ENCODE measurements at places on chromosomes 7 and 10.

- no peak for DNase-seq
These were observed 10.5 kb downstream of the TMEM273 start for GRCh38 chr10:49177391-49178355.

- no peak for DNase-seq
These were observed 34.7 kb downstream of the GRIFIN start for GRCh38 chr7:2441430-2442058.

GRCh38 chr7:93559639-93560491, 14.7 kb downstream of the CALCR start:
- no peak for DNase-seq

DNA sequence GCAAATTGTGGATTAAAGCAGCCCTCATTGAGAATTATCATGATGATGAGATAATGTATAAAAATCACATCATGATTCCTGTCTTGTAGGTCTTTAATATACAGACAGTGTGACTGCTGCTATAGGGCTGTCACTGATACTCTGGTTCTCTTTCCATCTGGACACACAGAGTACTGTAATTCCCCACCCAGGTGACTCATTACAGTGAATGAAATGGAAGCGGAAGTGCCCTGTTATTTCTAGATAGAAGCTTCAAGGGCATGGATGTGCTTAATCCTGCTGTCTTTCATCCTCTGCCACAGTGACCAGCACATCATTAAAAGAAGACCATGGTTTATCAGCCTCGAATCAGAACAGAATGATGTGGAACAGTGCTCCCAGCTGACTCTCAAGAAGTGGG, 1234.0 kb downstream of the SORCS3 start:
- no peak for DNase-seq

DNA sequence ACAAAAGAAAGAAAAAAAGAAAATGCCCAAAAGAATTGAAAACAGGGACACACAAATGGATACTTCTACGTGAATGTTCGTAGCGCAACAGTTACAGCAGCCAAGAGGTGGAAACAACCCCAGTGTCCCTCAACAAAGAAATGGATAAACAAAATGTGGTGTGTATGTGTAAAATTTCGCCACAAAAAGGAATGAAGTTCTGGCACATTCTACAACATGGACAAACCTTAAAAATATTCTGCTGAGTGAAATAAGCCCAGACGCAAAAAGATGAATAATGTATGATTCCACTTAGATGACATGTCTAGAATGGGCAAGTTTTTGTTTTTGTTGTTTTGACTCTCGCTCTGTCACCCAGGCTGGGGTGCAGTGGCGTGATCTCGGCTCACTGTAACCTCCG, 10.9 kb downstream of the UCMA start:
- DNase-seq = no peak

- DNase-seq = no peak
These were observed 109.6 kb downstream of the SFMBT2 start for GRCh38 chr10:7301006-7301778.

DNA sequence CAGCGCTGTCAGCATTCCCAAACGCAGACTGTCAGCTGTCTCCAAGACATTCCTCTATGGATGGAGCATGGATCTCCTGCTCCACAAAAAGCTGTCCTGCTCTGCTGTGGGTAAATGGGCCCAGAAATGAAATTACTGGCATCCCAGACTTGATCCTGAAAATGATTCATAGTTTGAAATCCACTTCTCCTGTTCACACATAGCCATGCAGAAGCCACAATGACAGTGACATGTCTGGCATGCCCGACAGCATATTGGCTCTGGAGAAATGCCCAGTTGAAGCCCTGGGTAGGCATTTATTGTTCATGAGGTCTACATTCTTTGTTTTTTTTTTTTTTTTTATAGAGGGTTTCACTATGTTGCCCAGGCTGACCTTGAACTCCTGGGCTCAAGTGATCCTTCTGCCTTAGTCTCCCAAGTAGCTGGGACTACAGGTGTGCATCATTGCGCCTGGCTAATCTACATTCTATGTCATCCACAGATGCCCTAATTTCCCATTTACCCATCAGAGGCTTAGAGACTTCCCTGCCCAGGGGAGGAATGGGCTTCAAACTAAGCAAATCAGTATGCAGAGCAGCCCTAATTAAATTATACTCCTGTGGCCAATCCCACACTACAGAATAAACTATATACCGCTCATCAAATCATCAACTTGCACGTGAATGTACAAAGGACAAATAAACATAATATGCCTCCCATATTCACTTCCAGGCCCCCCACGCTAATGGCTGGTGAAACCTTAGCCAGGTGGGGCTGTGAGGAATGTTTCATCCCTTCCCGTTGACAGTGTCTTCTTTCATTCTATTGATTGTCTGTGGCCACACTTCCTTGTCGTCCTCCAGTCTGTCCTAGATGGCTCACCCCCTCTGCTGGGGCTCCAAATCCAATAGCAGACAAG, 61.8 kb upstream of the EEPD1 start:
- no peak for DNase-seq

DNA sequence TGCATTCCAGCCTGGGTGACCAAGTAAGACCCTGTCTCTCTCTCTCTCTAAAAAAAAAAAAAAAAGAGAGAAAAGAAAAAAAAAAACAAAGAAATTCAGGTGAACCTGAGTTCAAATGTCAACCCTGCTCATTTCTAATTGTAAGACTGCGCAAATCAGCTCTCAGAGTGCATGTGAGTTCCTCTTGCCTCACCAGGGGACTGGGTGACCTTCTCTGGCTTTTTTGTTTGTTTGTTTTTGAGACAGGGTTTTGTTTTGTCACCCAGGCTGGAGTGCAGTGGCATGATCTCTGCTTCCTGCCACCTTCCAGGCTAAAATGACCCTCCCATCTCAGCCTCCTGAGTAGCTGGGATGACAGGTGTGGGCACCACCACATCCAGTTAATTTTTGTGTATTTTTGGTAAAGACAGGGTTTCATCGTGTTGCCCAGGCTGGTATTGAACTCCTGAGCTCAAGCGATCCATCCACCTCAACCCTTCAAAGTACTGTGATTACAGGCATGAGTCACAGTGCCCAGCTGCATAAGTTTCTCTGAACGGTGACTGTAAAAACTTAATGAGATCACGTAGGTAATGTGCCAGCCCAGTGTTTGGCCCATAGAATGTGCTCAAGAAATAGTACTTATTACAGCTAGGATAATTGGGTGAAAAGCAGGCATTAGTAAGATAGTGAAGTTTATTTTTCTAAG, 45.3 kb upstream of the BAMBI start:
- no peak for DNase-seq

Measured in NCI-H748 treated with DMSO at 0.1 percent for 48 hours (cell line).